ENCODE measurements at places on chromosomes 4 and X. TPM values are rescaled to one million over a fixed set of nuclear protein-coding genes. Genes with fewer than 3 reads are reported as not detected.

GRCh38 chrX:118315529-118315928, 30.4 kb upstream of the WDR44 start:
- no peak for DNase-seq

DNA sequence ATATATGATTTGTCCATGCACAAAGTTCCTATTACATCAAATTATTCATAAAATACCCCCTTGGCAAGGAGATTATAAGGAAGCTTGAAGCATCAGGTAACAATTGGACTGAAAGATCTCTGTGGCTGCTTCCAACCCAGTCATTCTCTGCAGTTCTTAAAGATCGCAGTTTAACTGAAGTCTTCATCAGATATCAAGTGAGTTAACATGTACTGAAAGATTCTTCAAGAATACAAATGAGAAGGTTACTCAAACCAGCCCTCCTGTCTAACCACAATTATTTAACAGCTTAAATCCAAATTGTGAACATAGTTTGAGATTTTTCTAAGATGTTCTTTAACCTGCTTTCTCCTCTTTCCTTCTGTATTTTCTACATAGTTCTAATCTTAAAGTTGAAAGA, 56.1 kb downstream of the SLC10A7 start:
- no peak for DNase-seq

- no peak for DNase-seq
These were observed 80.1 kb downstream of the HS3ST1 start for GRCh38 chr4:11348449-11349088.

The ZNF630 gene
- 0.32 TPM for polyA plus RNA-seq

DNA sequence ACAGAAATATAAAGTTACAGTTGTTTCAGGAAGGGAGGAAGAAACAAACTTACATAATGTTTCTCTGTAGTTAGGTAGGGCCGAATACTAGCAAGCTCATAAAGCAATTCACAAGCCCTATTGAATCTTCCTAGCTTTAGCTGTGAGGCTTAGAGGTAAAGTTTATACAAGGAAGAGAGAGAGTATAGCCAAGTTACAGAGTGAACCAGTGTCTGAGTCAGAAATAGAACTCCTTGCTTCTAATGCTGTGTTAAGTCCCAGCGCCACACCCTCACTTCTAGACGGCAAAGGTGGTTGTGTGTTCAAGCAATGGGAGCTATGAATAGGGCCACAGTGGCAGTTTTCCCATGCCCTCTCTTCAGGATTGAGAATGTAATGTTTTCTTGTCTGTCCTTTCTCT, 6.1 kb downstream of the LPAR4 start:
- no peak for DNase-seq

The FAM236B gene
- not detected for polyA plus RNA-seq

GRCh38 chr4:108543359-108543968, 76.9 kb upstream of the RPL34 start:
- no peak for DNase-seq

The MAP3K15 gene
- polyA plus RNA-seq, result 0.08 TPM
